NCI-H69 (cell line): ENCODE measurements at places on chromosomes 7 and 10.

GRCh38 chr10:123149162-123149567 is 1.2 kb downstream of the HMX2 start:
- DNase-seq, result no peak

DNA sequence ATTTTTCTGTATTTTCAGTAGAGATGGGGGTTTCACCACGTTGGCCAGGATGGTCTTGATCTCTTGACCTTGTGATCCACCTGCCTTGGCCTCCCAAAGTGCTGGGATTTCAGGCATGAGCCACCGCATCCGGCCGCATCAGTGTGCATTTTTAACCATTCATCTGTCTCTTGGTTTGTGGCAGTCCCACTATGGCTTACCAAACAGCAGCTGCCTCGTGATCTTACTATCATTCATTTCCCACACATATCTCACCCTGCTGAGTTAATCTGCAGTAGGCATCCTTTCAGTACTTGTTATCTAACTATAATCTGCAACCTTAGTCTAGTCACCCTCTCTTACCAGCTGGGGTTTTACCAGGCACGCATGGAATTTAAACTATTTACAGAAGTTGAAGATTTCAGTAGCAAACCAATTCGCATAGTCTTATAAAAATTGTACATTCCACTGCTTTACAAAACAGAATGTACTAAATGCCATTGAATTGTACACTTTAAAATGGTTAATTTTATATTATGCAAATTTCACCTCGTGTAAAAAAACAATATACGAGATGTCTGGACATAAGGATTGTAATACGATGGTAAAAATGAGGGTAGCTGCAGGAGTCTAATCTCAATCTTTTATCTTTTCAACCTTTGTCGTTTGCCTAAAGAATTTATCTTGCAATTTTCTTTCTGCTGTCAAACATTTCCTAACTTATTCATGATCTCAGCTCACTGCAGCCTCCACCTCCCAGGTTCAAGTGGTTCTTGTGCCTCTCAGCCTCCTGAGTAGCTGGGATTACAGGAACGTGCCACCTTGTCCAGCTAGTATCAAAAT is 4.6 kb upstream of the TBC1D12 start:
- no peak for DNase-seq

DNA sequence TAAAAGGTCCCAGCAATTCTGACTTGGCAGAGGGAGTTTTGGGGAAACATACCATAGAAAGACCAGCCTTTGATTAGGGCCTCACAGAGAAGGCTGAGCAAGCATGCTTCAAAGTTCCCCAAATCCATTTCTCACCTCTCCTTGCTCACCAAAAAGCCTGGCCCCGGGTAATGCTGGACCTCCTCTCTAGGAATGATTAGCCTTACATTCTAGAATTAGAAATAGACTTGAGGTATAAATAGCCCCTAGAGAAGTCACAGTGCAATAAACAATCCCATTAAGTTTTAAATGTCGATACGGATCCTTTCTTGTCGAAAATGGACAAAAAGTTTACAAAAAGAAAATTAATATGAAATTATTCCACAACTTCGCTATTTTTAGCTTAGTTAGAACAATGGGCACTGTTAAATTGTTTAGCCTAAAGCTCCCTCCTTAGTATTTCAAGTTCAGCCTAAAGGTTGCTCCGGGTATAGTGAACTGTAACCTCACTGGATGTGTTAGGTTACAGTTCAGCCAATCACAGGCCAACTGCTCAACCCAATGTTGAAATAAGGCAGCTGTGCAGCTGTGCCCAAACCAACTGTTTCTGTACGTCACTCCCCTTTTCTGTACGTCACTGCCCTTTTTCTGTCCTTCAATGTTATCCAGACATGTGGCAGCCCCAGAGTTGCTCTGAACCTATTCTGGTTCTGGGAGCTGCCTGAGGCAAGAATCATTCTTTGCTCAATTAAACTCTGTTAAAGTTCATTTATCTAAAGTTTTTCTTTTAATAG is 7.9 kb upstream of the GSDME start:
- no peak for DNase-seq

DNA sequence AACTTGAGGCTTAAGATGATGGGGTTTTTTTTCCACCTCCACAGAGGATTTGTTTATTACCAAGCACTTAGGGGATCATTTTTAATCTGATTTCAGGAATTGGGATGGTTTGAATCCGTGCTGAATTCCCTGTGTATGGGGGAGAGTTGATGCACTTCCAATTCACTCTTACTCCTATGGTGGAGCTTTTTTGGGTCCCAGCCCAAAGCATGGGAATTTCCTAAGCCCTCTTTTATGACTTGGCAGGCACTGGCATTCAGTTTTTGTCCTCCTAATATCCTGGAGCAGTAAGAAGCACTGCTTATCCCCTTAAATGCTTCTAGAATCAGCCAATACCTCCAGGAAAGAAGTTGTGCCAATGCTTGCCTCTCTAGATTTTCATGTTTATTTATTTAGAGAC is 78.7 kb downstream of the HYCC1 start:
- DNase-seq, result no peak

DNA sequence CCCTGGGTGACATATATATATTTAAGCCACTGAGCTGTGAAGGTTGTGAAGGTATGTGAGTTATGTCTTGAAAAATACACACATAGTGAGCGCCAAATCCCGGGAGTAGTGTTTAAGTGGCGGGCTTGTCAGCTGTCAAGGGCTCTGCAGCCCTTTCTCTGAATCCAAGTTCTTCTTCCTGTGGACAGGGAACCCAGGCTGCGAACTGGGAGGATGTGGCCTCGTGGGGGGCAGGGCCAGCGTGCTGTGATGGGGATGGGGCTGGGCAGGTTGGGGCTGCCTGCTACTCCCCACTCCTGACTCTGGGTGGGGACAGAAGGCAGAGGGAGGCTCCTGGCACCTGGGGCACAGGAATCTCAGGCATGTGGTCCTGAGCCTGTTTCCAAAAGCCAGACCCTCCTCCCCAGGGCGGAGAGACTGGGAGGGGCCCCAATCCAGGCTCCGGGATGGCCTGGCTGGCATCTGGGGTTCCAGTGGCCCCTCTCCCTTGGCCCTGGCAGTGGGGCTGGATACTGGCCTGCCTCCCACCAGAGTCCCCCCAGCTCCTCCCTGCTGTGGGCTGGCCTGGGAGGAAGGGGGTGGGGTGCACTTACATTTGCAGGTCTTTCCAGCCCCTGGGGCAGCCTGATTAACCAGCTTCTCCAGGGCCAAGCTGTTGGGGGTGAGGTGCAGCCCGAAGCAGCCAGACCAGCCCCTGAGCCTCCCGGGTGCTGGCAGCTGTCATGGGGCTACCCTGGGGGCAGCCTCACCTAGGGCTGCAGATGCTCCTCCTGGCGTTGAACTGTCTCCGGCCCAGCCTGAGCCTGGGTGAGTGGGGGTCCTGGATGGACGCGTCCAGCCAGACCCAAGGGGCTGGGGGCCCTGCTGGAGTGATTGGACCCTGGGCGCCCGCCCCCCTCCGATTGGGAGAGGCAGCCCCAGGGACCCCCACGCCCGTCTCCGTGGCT is at the start of gene UPK3B:
TSS of gene UPK3B (plus strand) at position 622 of the 947 bp plus-strand sequence. CDS start at position 723, 101 bp downstream.
- DNase-seq, result peak; percentile 66

DNA sequence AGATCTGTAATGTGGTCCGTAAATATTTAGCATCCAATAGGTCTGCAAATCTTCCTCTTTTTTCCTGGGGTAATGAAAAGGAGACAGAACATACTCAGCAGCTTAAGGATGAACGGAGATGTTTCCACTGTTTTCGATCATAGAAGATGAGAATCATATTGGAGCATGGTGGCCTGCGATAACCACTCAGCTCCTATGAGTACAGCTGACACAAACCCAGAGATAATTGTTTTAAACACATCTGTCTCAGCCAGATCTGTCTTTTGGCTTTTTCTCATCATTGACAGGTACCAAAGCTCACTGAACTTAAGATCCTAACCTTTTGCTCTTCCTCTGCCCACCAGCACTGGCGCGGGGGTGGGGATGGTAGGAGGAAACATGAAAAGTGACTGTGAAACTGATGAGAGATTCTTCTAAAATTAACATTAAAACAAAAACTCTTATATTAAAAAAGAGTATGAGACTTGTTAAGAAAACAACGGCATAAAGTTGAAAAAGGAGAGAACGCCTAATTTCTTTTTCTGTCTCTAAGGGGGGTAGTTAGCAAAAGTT is 71.0 kb downstream of the SVOPL start:
- DNase-seq, result no peak
